Epithelial cell of prostate (primary cell): ENCODE measurements at places on chromosomes 3 and 15.

DNA sequence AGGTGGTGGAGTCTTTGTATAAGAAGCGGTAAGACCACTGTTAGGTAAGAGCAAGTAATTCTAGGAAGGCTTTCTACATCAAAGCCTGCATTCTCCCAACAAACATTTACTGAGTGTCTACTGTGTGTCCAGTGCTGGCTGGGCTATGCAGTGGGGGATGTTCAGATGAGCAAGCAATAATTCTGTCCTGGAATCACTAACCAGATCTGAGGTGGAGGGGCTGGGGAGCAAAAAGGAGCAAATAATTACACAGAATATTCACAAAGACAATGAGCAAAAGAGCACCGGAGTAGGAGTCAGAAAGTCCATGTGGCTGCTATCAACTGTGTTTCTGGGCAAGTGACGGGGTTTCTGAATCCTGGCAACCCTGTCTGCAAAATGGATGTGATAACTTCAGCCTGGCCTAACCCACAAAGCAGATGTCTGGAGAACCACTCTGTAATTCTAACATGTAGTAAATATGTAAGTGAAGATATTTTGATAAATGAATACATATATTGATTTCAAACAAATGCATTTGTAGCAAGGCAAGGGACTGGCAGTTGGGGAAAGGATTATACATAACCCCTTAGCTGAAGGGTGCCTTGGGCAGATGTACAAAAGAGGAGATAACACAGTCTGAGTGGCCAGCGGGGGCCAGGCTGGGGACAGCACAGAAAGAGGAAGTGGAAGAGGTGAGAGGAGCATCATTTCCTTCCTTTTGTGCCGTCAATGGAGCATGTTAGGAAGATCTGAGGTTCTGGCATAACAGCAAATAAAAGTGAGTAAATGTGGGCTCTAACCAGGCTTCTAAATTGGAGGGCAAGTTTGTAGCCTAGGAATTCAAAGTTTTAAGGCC lies 28.8 kb downstream of the CYP8B1 start:
- DNase-seq: no peak

GRCh38 chr15:85785887-85786780 lies 8.6 kb downstream of the KLHL25 start:
- DNase-seq: no peak

- DNase-seq: no peak
Measured at GRCh38 chr15:64877435-64877834, 34.3 kb upstream of the ANKDD1A start.

GRCh38 chr3:173096140-173096539 lies 44.9 kb downstream of the SPATA16 start:
- DNase-seq: no peak

DNA sequence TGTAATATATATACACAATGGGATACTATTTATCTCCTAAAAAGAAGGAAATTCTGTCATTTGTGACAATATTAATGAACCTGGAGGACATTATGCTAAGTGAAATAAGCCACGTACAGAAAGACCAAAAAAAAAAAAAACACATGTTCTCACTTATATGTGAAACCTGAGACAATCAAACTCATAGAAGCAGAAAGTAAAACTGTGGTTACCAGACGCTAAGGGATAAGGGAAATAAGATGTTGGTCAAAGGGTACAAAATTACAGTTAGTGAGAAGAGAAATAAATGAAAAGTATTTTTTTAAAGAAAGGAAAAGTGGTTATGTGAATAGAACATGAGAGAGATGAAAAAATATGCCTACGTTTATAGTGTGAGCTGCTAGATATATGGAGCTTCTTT lies 101.1 kb downstream of the CPNE4 start:
- DNase-seq: no peak

DNA sequence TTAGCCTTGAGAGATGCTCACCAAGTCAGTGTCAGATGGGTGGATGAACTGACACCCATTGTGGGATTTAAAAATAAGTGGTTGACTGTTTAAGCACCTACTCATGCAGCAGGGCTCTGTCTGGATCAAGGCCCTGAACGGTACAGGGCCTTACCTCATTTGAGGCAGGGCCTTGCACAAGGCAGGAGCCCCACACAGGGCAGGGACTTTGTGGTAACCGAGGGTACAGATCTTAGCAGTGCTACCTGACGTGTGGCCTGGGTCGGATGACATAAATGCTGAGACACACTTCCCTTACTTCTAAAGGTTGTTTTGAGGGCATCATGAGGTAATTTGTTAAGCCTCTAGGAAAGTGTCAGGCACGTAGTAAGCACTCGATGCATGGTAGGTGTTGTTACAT lies 59.5 kb upstream of the PLXNA1 start:
- DNase-seq: no peak

DNA sequence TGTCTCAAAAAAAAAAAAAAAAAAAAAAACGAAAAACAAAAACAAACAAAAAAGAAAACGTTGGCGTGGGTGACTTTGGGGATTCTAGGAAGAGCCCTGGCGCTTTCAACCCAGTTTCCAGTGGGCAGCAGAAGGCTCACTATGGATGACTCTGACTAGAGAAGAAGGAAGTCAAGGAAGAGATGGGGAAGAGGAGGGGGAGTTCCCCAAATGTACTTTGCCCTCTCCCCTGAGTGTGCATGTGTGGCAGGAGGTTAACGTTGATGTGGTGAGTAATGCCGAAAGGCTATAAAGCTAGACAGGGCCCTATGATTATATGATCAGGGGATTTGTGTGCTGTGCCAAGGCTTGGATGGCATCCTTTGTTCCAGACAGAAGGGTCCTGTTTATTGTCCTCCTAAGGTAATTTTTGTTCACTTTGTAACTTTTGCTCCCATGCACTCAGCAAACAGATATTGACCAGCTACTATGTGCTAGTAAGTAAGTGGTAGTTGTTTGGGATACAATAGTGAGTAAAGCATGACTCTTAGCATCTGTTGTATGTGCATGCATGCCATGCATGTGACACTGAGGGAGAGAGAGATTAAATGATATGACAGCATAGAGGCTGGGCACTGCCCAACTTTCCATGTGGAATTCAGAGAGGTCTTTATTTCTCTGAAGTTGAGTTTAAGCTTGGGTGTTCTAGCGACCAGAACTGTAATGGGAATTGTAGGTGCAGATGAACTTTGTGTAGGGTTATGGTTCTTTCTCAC lies 750 bp upstream of the HHLA2 start:
- no peak for DNase-seq

- no peak for DNase-seq
Measured at GRCh38 chr3:23435318-23435717, 232.2 kb downstream of the UBE2E2 start.
